ENCODE measurements at places on chromosomes 11 and 22. TPM values are rescaled to one million over a fixed set of nuclear protein-coding genes. Genes with fewer than 3 reads are reported as not detected.
A peak's percentile ranks its signal among the peaks of the same experiment; 100 is the strongest.

DNA sequence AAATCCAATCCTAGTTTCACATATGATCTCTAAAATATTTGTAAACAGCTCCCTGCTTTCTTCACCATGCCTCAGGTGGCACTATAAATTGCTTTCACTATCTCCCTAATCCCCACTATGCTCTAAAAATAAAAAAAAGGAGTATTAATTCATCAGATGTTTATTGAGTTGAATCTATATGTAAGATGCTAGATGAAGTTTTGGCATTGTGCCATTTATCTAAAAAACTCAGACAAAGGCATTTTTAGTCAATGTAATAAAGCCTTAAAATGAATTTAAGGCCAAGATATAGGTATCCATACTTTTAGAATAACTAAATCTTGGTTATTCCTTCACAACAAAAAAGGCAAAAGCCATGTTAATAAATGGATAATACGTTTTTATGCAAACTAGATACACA lies 373.9 kb downstream of the ETS1 start:
- no peaks in the 10 kb centered on the region for H3K36me3 ChIP-seq
- H3K4me1 ChIP-seq = no peaks in the 10 kb centered on the region
- H3K4me3 ChIP-seq = no peak overlapping the region
- no peak overlapping the region for H3K27ac ChIP-seq
- no peaks in the 10 kb centered on the region for H3K27me3 ChIP-seq
- DNase-seq = no peak

GRCh38 chr11:69263736-69264052 lies 30.3 kb upstream of the MYEOV start:
- no peaks in the 10 kb centered on the region for H3K27me3 ChIP-seq
- H3K4me1 ChIP-seq = no peaks in the 10 kb centered on the region

DNA sequence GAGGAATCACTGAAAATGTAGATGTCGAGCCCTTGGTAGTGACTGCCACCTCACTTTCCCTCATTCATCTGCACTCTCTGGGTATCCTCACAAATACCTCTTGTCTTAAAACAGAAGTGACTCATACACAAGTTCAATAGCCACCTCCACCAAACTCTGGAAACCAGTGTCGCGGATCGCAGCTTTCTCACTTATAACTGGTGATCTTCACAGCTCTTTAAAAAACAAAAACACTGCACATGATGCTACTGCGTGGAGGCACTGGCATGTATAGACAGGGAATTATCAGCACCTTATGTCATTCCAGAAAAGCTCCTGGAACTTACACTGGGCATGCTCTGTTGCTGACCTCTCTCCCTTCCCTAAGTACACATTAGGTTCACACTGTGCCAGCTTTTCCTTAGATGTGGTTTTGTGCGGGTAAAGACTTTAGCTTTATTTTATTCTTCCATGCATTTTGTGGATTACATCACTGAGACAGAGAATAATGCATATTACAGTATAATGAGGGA lies 425.5 kb upstream of the CADM1 start:
- H3K27ac ChIP-seq = no peak overlapping the region
- H3K4me1 ChIP-seq = no peaks in the 10 kb centered on the region
- no peak for DNase-seq
- no peaks in the 10 kb centered on the region for H3K36me3 ChIP-seq
- peaks cover 3% of the 10 kb centered on the region for H3K27me3 ChIP-seq
- H3K4me3 ChIP-seq = no peak overlapping the region

GRCh38 chr22:40247976-40248375 lies 70.3 kb downstream of the TNRC6B start:
- H3K27me3 ChIP-seq = no peaks in the 10 kb centered on the region
- H3K27ac ChIP-seq = no peak overlapping the region

GRCh38 chr22:35882211-35883030 lies 146.2 kb downstream of the RBFOX2 start:
- peak overlapping the region; percentile 86 for H3K27ac ChIP-seq
- no peak for DNase-seq

DNA sequence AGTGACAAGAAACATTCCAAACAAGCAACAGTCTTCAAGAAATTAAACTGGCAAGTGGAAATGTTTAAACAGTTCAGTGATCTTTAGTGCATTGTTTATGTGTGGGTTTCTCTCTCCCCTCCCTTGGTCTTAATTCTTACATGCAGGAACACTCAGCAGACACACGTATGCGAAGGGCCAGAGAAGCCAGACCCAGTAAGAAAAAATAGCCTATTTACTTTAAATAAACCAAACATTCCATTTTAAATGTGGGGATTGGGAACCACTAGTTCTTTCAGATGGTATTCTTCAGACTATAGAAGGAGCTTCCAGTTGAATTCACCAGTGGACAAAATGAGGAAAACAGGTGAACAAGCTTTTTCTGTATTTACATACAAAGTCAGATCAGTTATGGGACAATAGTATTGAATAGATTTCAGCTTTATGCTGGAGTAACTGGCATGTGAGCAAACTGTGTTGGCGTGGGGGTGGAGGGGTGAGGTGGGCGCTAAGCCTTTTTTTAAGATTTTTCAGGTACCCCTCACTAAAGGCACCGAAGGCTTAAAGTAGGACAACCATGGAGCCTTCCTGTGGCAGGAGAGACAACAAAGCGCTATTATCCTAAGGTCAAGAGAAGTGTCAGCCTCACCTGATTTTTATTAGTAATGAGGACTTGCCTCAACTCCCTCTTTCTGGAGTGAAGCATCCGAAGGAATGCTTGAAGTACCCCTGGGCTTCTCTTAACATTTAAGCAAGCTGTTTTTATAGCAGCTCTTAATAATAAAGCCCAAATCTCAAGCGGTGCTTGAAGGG lies 6.0 kb downstream of the MALAT1 start:
- peaks cover 30% of the 10 kb centered on the region for H3K4me1 ChIP-seq
- H3K27me3 ChIP-seq = no peaks in the 10 kb centered on the region
- H3K36me3 ChIP-seq = peaks cover 8% of the 10 kb centered on the region

The CLDN5 gene
- total RNA-seq = 23.0 TPM

The CASP4 gene
- 11.8 TPM for total RNA-seq

DNA sequence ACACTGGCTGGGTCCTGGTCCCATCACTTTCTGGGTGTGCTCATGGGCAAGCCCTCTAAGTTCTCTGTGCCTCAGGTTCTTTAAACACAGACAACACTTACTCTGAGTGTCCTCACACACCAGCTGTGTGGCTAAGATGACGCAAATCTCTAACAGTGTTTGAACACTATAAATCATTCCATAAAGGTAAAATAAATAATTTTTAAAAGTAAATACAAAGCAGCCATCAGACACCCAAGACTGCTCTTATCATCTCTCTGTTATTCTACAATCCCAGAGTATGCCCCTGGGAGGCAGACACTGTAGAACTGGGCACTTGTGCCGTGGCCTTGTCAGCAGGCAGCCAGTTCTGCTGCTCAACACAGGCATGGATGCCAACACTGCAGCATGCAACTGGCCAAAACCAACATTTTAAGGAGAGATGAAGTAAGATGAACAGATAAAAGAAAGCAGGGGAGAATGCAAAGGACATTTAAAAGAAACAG lies 56.8 kb downstream of the RPL27A start:
- DNase-seq = no peak
- H3K27ac ChIP-seq = no peak overlapping the region
- H3K36me3 ChIP-seq = no peaks in the 10 kb centered on the region

The DBX1 gene
- not detected for total RNA-seq

DNA sequence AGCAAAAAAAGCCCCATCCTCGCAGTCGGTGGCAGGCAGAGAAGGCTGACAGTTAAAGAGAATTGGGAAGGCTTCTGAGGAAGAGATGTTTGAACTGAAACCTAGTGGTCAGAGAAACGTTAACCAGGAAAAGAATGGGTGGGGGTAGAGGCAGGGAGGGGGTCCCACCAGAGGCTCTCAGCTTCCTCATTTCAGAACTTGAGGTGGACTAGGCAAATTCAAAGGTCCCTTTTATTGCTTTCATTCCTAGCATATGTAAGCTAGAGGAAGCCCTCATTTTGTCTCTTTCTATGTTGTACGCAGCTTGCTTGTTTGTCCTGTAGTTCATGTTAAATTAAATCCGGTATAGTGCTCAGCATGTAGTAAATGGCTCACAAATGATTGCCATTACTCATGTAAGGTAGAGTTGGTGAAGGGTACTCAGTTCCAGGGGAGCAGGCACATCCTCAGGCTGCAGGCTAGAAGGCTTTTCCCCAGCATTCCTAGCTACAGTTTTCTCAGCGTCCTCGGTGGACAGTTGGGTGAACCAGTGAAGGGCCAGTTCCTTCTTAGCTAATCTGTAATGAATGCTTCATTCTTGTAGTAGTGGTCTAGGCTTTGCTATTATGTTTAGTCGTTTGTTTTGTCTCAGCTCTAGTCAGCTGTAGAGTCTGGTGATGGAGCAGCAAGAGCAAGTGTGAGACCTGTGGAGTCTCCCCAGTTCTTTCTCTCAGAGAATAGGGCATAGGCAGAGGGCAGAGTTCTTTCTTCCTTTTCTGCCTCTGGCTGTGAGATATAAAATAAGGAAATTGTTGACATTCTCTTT lies 58.6 kb downstream of the UVRAG start:
- no peaks in the 10 kb centered on the region for H3K36me3 ChIP-seq
- no peaks in the 10 kb centered on the region for H3K4me1 ChIP-seq
- H3K27me3 ChIP-seq = no peaks in the 10 kb centered on the region
- no peak overlapping the region for H3K27ac ChIP-seq
- H3K4me3 ChIP-seq = no peak overlapping the region

The RSF1 gene
- total RNA-seq = 33.6 TPM

GRCh38 chr11:19957294-19957943 lies 202.9 kb downstream of the DBX1 start:
- H3K27me3 ChIP-seq = no peaks in the 10 kb centered on the region
- DNase-seq = no peak
- H3K4me3 ChIP-seq = no peak overlapping the region
- H3K36me3 ChIP-seq = no peaks in the 10 kb centered on the region

- no peaks in the 10 kb centered on the region for H3K27me3 ChIP-seq
- no peaks in the 10 kb centered on the region for H3K4me1 ChIP-seq
- H3K27ac ChIP-seq = no peak overlapping the region
- H3K36me3 ChIP-seq = no peaks in the 10 kb centered on the region
- DNase-seq = no peak
- H3K4me3 ChIP-seq = no peak overlapping the region
These were observed 50.4 kb downstream of the GDPD4 start for GRCh38 chr11:77250881-77251640.

The SLC22A12 gene
- not detected for total RNA-seq

The CCDC117 gene
- 28.7 TPM for total RNA-seq

DNA sequence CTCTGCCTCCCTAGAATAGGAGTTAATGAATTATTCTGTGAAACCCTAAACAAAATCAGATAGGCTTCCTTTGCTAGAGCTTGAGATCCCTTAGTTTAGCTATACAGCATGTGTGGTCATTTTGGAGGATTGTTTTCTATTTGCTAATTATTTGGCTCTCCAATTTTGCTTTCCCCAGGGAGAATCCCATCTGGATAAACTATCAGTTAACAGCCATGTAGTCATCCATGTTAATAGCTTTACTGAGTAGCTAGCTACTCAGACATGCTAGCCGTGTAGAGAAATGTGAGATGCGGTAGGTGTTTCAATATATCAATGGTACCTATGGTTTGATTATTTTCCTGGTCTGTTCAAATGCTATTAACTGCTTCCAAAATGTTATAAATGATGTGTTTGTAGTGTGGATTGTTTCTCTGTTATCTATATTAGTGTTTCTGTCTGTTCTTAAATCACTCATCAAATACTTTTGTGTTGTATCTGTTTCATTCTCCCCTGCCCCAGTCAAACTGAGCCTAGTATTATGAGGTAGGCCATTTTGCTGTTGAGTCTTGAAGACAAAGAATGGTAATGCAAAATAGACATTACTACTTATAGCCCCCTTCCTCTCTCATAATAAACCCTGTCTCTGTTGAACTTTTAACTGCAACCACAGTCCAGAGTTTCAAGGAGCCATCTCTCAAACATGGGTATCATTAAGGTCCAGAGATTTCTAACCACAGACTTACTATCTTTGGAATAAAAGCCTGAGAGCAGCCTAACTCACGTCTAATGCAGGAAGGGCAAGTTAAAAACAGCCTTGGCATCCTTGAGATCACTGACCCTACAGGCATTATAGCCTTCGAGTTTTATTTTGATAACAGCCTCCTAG lies 56.1 kb upstream of the GRAMD1B start:
- no peak overlapping the region for H3K27ac ChIP-seq
- no peaks in the 10 kb centered on the region for H3K4me1 ChIP-seq
- no peak overlapping the region for H3K4me3 ChIP-seq
- H3K27me3 ChIP-seq = no peaks in the 10 kb centered on the region

DNA sequence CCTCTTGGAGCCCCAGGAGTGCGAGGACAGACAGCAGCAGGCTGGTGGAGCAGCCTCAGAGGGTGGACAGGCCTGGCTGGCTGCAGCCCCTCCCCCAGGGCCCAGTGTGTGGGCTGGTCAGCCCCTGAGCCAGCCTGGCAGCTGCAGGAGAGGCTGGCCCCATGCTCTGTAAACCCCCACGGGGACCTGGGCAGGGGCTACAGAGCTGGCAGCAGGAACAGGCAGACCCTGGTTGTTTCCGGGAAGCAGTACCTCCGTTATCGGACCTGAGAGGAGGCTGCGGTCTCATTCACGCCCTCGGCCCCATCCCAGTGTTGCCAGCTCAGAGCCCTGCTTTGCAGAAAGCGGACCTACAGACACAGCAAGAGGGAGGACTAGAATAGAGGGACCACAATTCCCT lies 38.5 kb upstream of the COMT start:
- H3K4me1 ChIP-seq = no peaks in the 10 kb centered on the region
- no peaks in the 10 kb centered on the region for H3K36me3 ChIP-seq
- DNase-seq = no peak

The PGA4 gene
- total RNA-seq = 1.4 TPM

DNA sequence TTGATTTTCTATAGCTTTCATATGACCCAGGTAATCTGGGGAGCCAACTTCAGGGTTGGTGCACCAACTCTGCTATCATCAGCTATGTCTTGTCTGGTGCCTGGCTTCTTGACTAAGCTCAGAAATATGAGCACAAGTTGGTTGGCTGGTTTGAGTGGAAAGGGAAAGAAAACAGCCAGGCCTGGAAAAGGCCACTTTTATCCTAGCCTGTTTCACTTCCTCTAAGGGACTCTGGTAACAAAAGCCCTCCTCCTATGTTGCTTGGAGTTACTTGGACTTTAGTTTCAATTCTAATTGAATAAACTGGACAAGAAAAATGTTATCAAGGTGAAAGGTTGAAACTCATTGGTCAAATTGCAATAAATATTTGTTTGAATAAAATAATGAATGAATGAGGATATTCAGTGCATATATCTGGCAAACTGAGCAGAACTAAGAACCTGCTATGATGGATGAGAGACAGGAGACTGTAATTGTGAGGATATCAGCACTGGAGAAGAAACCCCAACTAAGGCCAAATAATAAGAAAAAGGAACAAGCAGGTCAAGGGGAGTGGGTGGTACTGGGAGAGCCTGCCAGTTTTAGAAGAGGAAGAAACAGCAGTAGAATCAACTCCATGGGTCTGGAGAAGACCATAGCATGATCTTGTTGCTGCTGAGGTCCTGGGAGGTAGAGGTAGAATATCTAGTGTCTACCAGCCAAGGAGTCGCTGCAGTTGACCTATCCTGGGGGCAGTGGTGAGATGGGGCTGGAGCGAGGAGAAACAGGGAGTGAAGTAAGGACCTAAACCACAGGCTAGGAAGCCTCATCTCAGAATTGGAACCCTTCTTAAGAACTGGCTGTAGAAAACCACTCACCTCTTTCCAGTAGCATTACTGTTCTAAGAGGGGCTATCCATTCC lies 8.2 kb downstream of the ROBO4 start:
- peaks cover 6% of the 10 kb centered on the region for H3K27me3 ChIP-seq
- H3K4me3 ChIP-seq = no peak overlapping the region
- no peak for DNase-seq
- peaks cover 5% of the 10 kb centered on the region for H3K4me1 ChIP-seq
- H3K36me3 ChIP-seq = peaks cover 5% of the 10 kb centered on the region

- no peak overlapping the region for H3K27ac ChIP-seq
- H3K27me3 ChIP-seq = no peaks in the 10 kb centered on the region
- peaks cover 5% of the 10 kb centered on the region for H3K4me1 ChIP-seq
- no peak for DNase-seq
- no peak overlapping the region for H3K4me3 ChIP-seq
These were observed 9.2 kb downstream of the RHBDD3 start for GRCh38 chr22:29258407-29259252.

The OR52N4 gene
- not detected for total RNA-seq
